ENCODE measurements at places on chromosomes 6 and 20. TPM values are rescaled to one million over a fixed set of nuclear protein-coding genes. Genes with fewer than 3 reads are reported as not detected.

Gene RBPJL
- not detected for total RNA-seq

Gene PABPC1L
- 2.7 TPM for total RNA-seq

DNA sequence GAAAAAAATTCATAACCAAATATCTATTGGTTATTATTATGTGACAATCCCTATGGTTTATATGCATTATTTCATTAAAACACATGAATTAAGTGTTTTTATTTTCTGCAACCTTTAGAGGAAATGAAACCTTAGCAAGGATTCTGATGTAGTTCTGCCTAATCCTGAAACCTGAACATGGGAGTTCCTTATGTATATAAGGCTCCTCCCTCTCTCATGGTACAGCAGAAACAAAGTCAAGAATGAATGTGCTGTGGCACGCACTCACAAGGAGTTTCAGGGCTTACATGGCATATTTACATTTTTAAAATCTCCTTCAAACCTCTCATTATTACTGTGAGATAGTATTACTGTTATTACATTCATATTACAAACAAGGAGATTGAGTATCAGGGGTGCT is 426.4 kb upstream of the CITED2 start:
- no peak for DNase-seq

GRCh38 chr6:18477301-18477941 is 90.3 kb downstream of the RNF144B start:
- no peak for DNase-seq

DNA sequence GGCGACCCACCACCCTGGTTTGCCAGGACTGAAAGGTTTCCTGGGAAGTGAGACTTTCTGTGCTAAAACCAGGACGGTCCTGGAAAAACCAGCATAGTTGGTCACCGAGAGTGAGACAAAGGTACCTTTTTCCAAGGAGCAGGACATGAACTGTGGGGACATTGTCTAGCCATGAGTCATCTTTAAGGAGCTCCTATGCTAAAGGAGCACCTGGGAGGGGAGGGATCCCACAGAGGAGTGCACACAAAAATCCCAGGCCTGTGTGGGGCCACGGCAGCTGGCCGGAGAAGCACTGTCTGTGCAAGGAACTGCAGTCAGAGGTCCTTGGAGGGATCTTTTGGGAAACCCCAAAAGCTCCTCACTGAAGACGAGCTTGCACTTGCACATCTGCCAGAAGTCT is 109.1 kb upstream of the PLEKHG1 start:
- DNase-seq = no peak

DNA sequence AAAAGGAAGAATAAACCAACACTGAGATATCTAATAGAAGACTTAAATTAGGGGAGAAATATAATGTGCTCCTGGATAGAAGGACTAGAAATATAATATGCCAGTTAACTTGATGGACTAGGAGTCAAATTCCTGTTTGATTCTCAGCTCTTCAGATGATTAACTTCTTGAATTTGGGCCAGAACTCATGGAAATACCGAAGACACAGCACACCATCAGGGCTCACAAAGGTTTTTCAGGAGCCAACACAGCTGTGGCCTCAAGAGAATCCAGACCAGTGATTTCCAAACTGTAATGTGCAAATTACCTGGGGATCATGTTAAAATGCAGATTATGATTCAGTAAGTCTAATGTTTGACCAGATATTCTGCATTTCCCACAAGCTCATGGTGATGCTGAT is 33.8 kb upstream of the LRRC1 start:
- DNase-seq = no peak

GRCh38 chr6:140581601-140582000 is 1207.2 kb upstream of the CITED2 start:
- DNase-seq = no peak
